Cardiac muscle cell (in vitro differentiated cells and primary cell): ENCODE measurements at places on chromosomes 2 and 18. TPM values are rescaled to one million over a fixed set of nuclear protein-coding genes. Genes with fewer than 3 reads are reported as not detected.

LYG2 gene
- polyA plus RNA-seq: not detected in 2 replicates

- no peak for DNase-seq
Observed at GRCh38 chr18:59377613-59378337, 18.7 kb upstream of the LMAN1 start.

TTR gene
- polyA plus RNA-seq: 2.7 TPM in 1 of 2 replicates, not detected in the other

DNA sequence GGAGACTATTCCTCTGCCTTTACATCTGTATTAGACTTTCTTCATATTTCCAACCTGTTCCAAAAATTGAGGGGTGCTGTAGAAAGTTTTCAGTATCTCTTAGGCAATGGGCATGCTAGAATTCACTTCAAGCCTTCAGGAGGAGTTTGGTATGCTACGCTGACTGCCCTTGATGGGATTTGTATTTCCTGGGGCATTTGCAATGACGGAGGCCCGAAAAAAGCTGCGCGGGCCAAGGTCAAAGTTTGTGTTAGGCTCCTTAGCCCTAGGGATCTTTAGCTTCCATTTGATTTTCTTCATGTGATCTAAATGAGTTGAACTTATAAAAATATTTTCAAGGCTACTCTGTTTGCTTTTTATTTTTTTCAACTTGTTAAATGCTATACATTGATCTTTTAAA lies 5.1 kb downstream of the CPS1 start:
- DNase-seq: no peak

OTOF gene
- 0.30 TPM in 1 of 2 replicates, not detected in the other for polyA plus RNA-seq

DNA sequence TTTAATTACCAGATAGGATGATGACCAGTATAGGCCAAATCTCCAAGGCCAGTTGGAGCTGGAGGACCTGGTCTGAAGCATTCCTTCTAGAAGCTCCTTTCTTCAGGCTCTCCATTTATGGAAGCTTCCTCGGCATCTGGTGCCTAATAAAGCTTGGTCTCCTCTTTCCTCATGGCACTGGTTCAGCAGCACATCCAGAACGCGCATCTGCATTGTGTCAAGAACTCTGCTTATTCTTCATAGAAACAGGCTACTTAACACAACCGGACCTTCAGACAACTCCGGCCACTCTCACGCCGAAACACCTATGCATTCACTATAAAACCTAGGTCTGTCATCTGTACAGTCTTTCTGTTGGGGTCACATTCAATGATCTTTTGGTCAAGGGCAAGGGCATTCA lies 99.8 kb downstream of the COL6A3 start:
- no peak for DNase-seq

PAPOLG gene
- 8.6 and 16.0 TPM in 2 replicates for polyA plus RNA-seq

MYCN gene
- polyA plus RNA-seq: 38.5 and 73.2 TPM in 2 replicates

GRCh38 chr2:12099374-12099773 lies 352.9 kb downstream of the LPIN1 start:
- no peak for DNase-seq

DNA sequence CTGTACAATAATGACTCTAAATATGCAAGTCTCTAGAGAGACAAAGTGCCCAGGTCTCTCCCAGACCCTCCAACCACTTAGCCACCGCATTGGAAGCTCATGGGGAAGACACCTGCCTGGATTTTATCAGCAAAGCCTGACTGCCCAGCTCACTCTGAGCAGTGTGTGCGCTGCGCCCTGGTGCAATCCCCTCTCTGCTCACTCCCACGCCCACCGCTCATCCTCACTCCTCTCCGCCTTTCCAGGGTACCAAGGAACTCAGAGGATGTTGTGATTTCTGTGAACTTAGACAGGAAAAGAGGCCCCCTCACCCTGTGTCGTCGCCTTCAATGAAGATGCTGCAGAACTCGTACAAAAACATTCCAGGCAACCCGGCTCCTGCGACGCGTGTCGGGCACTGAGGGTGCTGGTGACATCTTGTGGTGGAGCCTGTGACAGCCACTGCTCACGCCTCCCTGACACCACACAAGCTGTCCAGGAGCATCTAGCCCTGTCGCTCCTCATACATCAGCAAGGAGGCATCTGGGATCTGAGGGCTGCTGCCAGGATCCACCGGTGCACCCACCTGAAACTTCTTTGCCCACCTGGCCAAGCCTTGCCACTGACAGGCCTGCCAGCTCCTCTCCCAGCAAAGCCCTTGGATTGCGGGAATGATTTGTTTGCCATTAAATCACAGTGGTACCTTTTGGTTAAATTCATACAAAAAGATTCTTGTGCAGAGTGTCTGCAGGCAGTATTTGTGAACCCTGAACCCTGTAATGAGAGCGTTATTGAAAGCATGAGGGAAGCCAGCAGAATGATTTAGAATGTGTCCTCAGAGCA lies 220.4 kb downstream of the ZNF516 start:
- DNase-seq: no peak

ADCYAP1 gene
- not detected in 2 replicates for polyA plus RNA-seq

DNA sequence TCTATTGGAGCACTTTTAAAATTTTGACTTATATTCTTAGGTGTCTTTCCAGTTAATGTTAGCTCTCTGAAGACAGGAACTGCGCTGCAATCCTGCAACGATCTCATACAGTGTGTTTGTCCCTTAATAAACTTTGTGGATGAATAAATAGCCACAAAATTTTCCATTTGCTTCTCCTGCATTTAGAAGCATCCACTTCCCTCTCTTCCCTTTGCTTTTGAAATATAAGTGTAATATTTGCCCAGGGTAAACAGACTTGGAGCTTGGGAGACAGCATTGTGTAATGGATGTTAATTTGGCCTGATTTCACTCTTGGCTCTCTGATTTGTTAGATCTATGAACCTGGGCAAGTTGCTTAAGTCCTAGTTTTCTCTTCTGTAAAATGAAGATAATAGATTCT lies 58.2 kb upstream of the CD28 start:
- no peak for DNase-seq

DNA sequence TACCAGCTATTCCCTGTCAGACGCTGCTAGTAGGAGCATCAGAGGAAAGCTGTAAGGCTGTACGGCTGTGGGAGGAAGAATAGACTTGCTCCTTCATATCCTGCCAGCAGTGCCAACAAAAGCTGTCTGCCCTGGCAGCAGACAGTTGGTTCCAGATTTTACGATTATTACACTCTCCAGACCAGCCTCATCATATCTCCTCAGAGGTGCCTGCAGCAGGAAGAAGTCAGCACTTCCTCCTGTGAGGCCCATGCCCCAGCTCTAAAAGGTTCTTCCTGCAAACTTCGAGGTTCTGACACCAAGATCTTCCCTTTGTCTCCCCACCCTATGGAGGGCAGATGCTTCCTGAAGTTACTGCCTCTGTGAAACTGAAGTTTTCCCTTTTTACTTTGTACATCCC lies 537.7 kb upstream of the PKDCC start:
- no peak for DNase-seq

DNA sequence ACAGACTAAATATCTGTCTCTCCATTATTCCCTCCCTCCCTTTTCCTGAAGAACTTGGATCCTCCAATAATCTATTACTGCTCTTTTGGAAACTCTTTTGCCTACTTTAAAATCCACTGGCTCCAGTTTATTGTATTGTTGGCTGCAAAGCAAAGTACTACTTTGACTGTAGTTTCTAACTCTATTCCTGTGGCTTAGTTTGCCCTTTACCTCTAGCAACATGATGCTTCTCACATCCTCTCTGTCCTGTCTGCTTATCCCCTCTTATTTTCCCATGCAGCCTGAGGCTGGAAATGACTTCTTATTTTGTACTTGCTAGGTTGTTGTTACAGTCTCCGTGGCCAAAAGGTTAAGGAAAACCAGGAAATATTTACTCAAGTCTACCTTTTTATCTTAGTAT lies 26.8 kb downstream of the PDK1 start:
- no peak for DNase-seq

- DNase-seq: no peak
Observed at GRCh38 chr2:60296219-60296955, 257.1 kb downstream of the BCL11A start.

DNA sequence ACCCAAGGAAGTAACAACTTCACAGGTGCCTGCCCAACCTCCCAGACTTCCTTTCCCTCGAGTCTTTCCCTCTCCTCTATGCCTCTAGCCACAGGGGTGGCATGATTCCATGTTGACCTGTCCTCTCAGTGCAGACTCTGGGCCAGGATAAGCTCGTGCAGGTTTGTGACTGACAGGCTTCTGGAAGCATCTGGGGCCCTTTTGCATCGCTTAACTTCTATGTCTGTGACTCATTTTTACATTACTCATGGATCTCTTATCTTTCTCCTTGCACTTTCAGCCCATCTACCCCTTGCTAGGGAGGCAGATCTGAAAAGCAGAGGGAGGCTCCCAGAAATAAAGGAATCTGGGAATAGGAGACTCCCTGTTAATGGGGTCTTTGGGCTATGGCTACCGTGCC lies 98.5 kb upstream of the RIOK3 start:
- DNase-seq: peak; percentile 53

DNA sequence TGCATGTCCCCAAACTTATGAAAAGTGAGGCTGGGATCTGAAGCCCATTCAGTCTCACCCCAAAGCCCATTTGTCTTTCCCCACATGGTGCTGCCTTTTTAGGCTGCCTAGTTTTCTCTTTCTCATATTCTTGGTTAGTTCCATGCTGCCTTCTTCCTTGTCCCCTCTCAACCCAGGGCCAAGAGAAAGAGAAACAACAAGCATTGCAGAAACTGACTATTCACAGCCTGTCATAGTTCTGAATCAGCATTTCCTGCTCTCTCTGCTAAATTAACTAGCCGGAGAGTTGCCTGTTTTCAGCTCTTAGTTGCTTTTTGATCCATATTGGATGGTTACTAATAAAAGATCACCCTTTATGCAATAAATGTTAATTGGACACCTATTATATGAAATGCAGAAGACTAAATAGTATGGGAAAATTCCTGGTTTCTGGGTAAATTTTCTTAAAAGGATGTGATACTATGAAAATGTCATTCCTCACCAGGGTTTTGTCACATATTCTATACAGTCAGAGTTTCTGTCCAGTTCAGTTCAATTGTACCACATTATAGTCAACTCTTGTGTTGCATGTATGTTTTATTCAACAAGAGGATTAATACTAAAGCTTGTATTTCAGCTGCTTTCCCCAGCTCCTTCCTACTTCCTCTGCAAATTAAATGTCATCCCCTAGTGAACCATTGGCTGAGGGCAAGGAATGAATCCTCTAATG lies 246.5 kb downstream of the GALR1 start:
- DNase-seq: no peak

- DNase-seq: peak; percentile 20
Observed at GRCh38 chr2:211181626-211182025, 625.2 kb downstream of the CPS1 start.

- no peak for DNase-seq
Observed at GRCh38 chr2:236712304-236712703, 142.7 kb downstream of the ACKR3 start.

SNED1 gene
- 0.41 and 0.76 TPM in 2 replicates for polyA plus RNA-seq

DNA sequence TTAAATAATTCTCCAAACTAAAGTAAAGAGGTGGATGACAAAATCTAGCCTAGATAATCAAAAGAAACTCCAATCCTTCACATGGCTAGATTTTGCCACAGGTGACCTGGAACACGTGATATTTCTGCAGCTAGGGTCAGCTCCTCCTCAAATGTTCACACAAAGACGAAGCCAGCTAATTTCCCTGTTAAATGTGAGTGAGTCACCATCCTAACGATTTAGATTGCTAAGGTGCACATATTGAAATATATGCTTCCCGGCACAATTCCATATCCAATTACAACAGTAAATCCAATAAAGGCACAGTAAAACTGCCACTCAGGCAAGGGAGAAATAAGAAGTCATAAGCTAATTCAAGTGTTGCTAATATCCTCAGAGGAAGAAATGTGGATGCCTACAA lies 28.7 kb downstream of the IKZF2 start:
- no peak for DNase-seq

- DNase-seq: no peak
Observed at GRCh38 chr18:9150121-9150520, 13.5 kb downstream of the ANKRD12 start.

GRCh38 chr2:119760956-119761275 lies 1.2 kb downstream of the PTPN4 start:
- peak; percentile 56 for DNase-seq

- DNase-seq: no peak
Observed at GRCh38 chr2:149355716-149356422, 25.5 kb downstream of the LYPD6 start.

GRCh38 chr2:21198637-21199036 lies 74.9 kb downstream of the TDRD15 start:
- no peak for DNase-seq

ELOA2 gene
- polyA plus RNA-seq: 0.32 TPM in 1 of 2 replicates, not detected in the other

DNA sequence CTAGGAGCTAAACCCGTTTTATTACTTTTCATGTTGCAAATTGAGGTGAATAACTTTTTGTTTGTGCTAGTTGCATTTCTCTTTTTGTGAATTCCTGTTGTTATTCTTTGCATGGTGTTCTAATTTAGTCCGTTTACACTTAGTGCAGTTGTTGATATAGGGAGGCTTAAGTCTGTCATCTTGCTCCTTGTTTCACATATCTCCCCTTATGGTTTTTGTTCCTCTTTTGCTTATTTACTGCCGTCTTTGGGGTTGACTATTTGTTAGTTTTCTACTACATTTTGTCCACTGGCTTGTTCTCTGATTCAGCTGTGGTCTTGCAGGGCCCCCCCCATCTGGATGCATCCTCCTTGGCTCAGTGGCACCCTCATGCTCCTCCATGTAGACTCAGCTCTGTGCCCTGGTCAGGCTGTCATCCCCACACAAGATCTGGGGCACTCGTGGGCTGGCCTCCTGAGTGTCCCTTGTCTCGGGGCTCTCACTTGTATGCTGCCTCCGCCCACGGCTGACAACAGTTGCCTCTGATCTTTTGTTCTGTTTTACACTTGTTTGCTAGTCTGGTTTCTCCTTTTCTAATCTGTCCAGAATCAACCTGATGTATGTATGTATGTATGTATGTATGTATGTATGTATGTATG lies 42.9 kb upstream of the ASB1 start:
- no peak for DNase-seq

GRCh38 chr2:199199797-199200196 lies 257.9 kb downstream of the SATB2 start:
- DNase-seq: no peak

NDC80 gene
- polyA plus RNA-seq: 8.4 and 40.1 TPM in 2 replicates

KCNJ3 gene
- polyA plus RNA-seq: 0.54 and 2.0 TPM in 2 replicates

MC4R gene
- polyA plus RNA-seq: 1.1 and 2.5 TPM in 2 replicates

DNA sequence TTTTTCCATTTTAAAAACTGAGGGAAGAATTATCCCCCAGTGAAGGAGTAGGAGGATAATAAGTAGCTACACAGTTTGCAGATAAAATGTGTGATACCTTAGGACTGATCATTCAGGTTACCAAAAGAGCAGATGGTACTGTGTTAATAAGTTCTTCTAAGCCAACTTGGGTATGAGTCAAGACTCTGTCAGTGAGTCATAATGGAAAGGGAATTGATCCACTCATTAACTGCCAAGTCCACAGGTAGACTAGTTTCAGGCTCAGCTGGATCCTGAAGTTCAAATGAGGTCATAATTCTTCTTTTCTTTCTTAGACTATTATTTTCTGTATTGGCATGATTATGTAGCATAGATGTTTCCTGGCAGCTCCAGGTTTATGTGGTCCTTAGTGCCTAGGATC lies 142.4 kb upstream of the ALPP start:
- no peak for DNase-seq

- no peak for DNase-seq
Observed at GRCh38 chr2:215479536-215480240, 43.8 kb upstream of the FN1 start.
